ENCODE measurements at places on chromosomes 1 and 21. TPM values are rescaled to one million over a fixed set of nuclear protein-coding genes. Genes with fewer than 3 reads are reported as not detected.

KIF14 gene
- under 0.01 TPM for total RNA-seq

AMY2B gene
- total RNA-seq = 17.1 TPM

CASP9 gene
- total RNA-seq = 18.8 TPM

ADORA3 gene
- 6.2 TPM for total RNA-seq

KLHL21 gene
- total RNA-seq = 142 TPM

RAB7B gene
- 12.0 TPM for total RNA-seq

CHRM3 gene
- 4.2 TPM for total RNA-seq

PRKAA2 gene
- total RNA-seq = 16.9 TPM

OXCT2 gene
- 3.4 TPM for total RNA-seq

OR2AK2 gene
- not detected for total RNA-seq

CYYR1 gene
- 6.6 TPM for total RNA-seq

LCE1B gene
- total RNA-seq = not detected

OR2G6 gene
- not detected for total RNA-seq

ELOVL1 gene
- total RNA-seq = 40.8 TPM

OR2T2 gene
- not detected for total RNA-seq

FAM177B gene
- total RNA-seq = 3.1 TPM

EPS15 gene
- 123 TPM for total RNA-seq

GOLPH3L gene
- total RNA-seq = 15.6 TPM

ZBTB8A gene
- total RNA-seq = 4.5 TPM

PLA2G2A gene
- 200 TPM for total RNA-seq

ACTA1 gene
- 2.3 TPM for total RNA-seq

PPP1R12B gene
- 677 TPM for total RNA-seq

DMRTA2 gene
- total RNA-seq = 0.28 TPM

C1orf116 gene
- total RNA-seq = 0.14 TPM

RNU1-4 gene
- under 0.01 TPM for total RNA-seq

RUNX3 gene
- total RNA-seq = 6.8 TPM

PLEKHN1 gene
- 0.27 TPM for total RNA-seq

PCNX2 gene
- total RNA-seq = 13.6 TPM

TAS1R1 gene
- 0.81 TPM for total RNA-seq

OR6P1 gene
- not detected for total RNA-seq

RIPPLY3 gene
- total RNA-seq = not detected

SAMSN1 gene
- total RNA-seq = 6.6 TPM

SMPDL3B gene
- total RNA-seq = not detected

S1PR1 gene
- total RNA-seq = 108 TPM

All from thoracic aorta (tissue), 2 donors.